ENCODE measurements at places on chromosomes 12 and 14. TPM values are rescaled to one million over a fixed set of nuclear protein-coding genes. Genes with fewer than 3 reads are reported as not detected.

DNA sequence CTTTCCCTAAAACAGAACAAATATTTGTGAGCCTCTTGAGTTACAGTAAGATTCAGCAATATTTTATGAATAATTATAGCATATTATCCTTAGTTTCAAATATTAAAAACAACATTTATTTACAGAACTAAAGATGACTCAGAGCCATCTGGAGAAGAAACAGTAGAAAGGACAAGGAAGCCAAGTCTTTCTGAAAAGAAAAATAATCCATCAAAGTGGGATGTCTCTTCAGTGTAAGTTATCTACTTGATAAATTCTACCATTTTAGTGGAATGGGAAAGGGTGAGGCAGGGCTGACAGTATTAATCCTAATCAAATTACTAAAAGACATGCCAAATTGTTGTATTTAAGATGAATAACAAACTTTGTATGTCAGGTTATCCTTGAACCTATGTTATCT, 88.1 kb downstream of the DNAI7 start:
- no peak for DNase-seq

The SLC39A5 gene
- total RNA-seq, result not detected

- no peak for DNase-seq
These were observed 1090.2 kb downstream of the BCL11B start for GRCh38 chr14:98181768-98182167.

DNA sequence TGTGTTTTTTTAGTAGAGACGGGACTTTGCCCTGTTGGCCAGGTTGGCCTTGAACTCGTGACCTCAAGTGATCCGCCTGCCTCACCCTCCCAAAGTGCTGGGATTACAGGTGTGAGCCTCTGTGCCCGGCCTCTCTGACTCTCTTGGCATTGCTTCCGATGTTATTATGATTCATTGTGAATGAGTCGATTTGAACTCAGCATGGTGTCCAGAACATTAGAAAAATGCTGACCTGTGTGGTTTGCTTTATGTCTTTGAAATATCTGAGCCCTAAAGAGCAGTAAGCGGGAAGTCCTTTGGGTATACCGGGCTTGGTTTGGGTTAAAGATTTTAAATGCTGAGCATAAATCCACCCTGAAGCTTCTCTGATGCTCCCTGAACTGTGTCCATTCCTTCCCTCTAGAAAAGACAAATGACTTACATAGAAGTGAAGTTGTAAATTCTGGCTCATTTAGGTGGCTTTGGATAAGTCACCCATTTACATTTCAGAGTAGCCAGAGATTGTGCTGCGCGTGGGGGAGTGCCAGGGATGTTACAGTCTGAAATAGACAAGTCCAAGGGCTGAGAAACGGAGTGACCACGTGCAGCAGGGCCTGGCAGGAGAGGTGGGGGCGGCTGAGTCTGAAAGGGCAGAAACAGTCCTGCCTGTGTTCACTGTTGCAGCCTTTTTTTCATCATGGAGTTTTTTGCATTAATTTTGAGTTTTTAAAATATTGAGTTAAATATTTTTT, 39.6 kb downstream of the SLC15A4 start:
- no peak for DNase-seq

DNA sequence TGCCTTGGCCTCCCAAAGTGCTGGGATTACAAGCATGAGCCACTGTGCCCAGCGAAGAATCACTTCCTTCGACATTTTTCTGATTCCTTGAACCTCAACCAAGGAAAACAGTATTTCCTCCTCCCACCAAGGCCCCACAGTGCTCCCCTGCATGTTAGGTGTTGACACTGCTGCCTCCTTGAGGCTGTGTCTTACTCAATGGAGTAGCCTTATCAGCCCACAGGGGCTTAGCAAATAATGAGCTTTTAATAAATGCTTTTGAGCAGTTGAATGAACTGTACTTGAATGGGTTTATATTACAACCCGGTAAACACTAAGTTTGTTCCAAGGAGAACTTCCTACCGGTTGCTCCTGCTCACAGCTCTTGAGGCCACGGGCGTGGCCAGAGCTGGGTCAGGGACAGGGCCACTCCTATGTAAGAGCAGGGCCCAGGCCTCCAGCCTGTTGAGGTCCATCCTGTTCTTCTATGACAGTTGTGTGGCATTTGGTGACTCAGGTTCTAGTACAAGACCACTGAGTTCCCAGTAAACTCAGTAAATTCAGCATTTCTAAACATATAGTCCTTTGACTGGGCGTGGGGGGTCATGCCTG, 36.8 kb upstream of the TUBA1A start:
- DNase-seq, result no peak

DNA sequence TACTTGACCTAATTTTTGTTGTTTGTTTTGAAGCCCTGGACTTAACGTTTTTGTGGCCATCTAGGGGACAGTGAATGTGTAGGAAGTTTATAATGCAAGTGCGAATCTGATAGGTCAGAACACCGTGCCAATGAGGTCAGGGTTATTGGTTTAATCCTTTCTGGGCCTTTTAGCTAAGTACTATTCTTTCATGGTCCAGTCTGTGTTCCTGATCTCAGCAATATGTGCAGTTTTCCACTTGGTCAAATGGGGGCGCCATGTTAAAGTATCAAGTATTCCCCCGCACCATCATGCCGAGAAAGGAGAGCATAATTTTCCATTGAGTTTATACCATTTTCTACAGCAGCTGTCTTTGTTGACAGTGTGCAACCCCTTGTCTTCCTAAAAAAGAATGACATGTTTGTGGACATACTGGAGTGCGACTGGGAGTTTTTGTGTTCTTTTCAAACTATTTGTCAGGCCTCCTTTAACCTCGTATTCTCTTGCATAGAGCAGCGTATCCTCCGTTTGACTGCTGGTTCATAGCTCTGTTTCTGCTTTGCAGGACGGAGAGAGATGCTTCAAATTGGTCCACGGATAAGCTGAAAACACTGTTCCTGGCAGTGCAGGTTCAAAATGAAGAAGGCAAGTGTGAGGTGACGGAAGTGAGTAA, 1.3 kb downstream of the AHSA1 start:
- no peak for DNase-seq

DNA sequence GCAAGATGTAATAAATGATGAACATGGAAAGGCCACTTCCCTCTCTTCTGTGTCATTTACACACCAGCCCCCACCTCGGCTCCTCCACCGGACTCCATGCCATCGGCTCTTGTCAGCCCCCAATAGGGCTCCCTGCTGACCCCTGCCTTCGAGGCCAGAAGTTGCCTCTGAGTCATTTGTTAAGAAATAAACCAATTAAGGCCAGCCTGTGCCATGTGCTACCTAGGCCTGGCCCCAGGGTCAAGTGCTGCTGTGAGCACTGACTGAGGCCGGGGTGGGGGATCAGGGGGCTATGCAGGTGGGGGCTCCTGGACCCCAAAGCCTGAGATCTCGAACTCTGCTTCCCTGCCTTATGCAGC, 53.2 kb downstream of the TESC start:
- DNase-seq, result no peak

- DNase-seq, result no peak
These were observed 26.2 kb downstream of the GPRC5A start for GRCh38 chr12:12917517-12917916.

- DNase-seq, result no peak
These were observed 131.0 kb upstream of the SRRM4 start for GRCh38 chr12:118850244-118850825.

The C12orf50 gene
- not detected for total RNA-seq

- no peak for DNase-seq
These were observed 905 bp downstream of the CISTR start for GRCh38 chr12:53750812-53751335.

DNA sequence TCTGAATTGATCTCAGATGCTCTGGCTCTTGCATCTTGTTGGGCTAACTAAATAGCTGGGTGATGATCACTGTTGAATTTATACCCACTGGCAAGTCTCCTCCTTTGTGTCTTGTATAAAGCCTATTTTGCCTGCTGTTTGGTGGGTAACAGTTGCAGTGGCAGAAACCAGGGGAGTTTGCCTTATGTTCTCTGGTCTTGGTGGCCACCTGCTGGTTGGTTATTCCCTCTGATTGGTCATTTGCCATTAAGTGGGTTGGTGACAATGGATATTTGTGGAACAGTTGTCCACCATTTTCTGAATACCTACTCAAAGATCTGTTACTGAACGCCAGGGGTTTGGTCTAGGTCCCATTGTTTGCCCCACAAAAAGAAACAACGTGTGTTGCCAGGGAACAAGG, 52.1 kb downstream of the AVPR1A start:
- no peak for DNase-seq

DNA sequence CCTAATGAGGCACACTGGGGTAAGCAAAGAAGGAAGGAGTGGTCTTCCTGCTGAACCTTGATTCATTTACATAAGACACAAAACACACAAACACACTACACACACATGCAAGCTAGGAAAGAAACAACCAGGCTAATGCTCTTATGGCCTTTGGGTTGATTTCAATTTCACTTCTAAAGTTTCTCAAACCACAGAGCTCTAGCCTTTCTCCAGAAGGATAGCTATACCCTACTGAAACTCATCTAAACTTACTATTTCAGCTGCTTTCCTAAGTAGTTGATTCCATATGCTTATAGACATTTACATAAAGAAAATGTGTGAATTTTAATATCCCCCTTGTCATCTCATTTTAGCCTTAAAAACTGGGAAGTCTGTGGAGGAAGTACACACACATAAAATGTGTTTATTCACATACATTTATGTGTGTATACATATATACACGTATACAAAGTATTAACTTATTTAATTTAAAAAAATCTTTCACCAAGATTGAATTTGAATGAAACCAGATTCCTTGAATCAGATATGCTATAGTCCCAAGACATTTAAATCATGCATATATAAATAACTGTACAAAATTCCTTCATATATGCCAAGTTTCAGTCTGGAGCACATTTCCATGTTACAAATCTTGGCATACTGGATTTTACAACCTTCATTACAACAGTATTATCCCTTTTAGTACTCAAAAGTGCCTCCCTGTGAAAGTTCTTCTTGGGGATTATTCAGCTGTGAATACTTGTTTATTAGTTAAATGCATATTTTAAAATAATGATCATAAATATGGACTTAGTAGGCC, 231.8 kb upstream of the NPAS3 start:
- DNase-seq, result no peak

- DNase-seq, result no peak
These were observed 4.0 kb downstream of the SYNDIG1L start for GRCh38 chr14:74421981-74422380.

GRCh38 chr12:11687528-11687927, 38.1 kb downstream of the ETV6 start:
- DNase-seq, result no peak

Data from T-helper 17 cell (primary cell).